ENCODE measurements at places on chromosomes 3 and 15.

DNA sequence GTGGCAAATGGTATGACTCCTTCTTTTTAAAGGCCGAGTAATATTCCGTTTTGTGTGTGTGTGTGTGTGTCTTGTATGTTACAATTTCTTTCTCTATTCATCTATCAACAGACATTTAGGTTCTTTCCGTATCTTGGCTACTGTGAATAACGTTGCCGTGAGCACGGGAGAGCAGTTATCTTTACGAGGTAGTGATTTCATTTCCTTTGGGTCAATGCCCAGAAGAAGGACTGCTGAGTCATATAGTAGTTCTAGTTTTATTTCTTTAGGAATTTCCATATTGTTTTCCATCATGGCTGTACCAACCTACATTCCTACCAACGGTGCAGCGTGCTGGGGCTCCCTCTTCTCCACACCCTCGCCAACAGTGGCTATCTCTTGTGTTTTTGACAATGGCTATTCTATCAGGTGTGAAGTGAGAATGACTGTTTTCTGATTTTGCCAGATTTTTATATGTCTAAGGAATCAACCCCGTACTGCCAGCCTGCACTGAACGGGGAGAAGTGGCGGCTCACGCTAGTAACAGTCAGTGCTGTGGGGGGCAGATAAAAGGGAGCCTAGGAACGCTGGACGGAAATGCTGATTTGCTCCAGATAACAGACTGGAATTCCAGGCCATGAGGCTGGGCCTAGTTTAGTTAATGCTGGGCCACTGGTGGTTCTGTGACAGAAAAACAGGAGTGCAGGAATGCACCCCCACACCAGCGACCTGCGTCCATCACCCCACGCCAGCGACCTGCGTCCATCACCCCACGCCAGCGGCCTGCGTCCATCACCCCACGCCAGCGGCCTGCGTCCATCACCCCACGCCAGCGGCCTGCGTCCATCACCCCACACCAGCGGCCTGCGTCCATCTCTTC lies 168.1 kb downstream of the XXYLT1 start:
- no peak for DNase-seq

DNA sequence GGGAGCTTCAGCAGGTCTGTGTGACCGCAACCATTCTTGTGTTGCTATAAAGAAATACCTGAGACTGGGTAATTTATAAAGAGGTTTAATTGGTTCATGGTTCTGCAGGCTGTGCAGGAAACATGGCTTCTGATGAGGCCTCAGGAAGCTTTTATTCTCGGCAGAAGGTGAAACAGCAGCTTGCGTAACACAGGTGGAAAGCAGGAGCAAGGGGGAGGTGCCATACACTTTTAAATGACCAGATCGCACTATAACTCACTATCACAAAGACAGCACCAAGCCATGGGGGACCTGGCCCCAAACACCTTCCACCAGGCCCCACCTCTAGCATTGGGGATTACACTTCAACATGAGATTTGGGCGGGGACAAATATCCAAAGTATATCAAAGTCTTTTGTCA lies 8.3 kb upstream of the CIB2 start:
- no peak for DNase-seq

- DNase-seq: no peak
Observed at GRCh38 chr15:23736033-23736673, 49.0 kb upstream of the NDN start.

DNA sequence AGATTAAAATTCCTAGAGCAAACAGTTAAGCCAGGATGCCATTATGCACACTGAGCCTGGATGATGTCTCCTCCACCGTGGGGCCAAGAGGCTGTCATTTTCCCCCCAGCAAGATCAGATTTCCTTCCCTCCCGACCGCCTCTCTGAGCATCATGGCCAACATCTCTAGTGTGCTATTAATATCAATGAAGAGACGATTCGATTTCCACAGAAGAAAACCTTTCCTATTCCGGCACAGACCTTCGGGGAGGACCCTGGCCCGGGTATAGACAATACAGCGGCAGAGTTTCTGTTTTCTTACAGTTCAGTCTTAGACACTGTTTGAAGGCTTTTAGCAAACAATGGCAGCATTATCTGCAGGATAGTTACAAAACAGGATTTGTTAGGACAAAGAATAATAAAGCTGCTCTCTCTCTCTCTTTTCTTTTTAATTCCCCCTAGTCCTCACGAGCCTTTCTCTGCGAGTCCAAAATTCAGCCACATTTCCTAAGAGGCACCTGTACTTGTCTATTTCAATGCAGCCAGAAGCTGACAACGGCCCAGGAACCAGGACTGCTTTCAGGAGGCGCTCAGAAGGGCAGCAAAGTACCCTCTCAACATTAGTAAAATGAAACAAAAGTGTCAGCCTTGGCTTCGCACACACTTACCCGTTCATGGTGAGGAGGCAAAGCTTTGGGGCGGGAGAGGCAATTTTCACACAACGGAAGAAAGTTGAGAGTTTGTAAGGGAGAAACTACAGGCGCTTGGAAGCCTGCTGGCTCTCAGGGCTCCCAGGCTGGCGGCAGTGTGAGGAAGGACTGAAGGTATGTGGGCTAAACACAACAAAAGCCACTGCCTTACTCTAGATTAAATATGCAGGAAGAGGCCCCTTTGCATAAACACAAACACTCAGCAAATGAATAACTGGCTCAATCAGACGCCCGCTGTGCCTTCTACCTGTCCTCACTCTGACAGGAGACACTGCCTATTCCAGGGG lies 278.0 kb downstream of the FOXP1 start:
- DNase-seq: no peak

- no peak for DNase-seq
Observed at GRCh38 chr3:26920646-26921478, 298.3 kb downstream of the LRRC3B start.

- DNase-seq: no peak
Observed at GRCh38 chr3:71195492-71195891, 388.0 kb downstream of the FOXP1 start.

- DNase-seq: no peak
Observed at GRCh38 chr3:154121701-154122551, 736 bp downstream of the ARHGEF26 start.

DNA sequence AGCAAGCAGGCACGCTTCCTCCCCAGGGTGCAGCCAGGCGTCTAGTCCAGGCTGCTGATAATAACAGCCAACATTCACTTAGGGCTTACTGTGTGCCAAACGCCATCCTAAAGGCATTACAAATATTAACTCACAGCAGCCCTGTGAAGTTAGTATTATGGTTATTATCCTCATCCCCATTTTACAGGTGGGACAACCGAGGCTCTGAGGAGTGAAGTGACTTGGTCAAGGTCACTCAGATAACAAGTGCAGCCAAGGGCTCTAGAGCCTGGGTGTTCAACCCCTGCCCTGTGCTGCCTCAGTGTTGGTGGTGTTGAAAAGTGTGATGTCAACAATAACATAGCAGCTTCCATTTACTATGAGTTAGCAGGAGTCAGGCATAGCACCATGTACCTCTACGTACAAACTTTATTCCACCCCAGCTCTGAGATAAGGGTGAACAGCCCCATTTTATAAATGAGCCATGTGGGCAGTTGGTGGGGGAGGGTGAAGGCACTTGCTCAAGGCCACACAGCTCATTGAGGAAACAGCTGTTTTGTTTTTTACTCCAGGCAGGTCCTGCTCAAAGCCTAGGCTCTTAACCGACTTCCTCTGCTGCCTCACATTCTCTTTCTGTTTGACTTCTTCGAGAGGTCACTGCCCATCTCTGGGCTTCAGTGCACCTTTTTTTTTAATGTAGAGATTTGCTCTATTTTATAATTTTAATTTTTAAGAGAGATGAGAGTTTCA lies 24.0 kb upstream of the TRH start:
- no peak for DNase-seq

GRCh38 chr3:126952983-126953660 lies 29.8 kb upstream of the PLXNA1 start:
- no peak for DNase-seq

- no peak for DNase-seq
Observed at GRCh38 chr3:101729586-101729985, 5.2 kb downstream of the CEP97 start.

- no peak for DNase-seq
Observed at GRCh38 chr3:19487386-19487785, 339.1 kb downstream of the KCNH8 start.

DNA sequence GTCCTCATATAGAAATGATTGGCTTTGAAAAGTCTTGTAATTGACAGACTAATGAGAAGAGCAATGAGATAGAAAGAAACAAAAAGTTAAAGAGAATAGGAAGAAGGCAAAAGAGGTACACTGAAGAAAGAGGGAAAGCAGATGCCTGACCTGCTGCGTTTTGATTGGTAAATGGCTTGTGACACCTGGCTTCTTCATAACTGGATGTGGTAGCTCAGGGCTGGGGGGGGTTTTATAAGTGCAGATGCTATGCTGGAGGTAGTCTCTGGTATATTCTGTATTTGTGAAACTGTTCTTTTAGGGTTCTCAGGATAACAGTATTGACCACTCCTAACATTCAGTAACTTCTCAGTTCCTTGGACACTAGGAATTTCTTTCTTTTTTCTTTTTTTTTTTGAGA lies 1.4 kb downstream of the STARD9 start:
- DNase-seq: no peak

DNA sequence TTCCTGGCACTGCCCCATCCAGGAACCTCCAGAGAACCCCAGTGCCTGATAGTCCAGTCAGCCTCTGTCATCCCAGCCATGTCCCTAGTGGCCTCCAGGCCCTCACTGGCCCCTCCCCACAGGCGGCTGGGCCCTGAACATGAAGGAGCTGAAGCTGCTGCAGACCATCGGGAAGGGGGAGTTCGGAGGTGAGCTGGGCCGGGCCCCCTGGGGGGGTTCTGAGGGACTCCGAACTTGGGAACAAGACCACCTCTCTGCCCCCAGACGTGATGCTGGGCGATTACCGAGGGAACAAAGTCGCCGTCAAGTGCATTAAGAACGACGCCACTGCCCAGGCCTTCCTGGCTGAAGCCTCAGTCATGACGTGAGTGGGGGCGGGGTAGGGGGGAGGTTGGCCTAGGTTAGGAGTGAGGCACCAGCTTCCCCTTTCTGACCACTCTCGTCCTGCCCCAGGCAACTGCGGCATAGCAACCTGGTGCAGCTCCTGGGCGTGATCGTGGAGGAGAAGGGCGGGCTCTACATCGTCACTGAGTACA lies 12.0 kb upstream of the LMAN1L start:
- DNase-seq: no peak

DNA sequence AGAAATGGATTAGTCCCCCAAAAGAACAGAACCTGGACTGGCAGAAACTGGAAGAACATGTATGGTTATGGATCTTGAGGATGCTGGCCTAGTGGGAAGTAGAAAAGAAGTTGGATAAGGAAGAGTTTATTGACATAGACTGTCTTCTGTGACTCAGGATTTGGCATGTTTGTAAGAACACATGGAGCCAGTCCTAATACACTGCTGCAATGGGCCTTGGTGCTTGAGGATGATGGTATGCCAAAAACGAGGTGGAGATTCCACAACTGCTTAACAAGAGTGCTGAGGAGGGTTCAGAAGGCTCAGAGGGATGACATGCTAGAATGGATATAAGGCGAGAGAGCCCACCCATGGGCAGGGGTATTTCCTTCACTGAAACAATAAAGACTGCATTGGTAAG lies 22.4 kb downstream of the LZTFL1 start:
- DNase-seq: no peak

- DNase-seq: no peak
Observed at GRCh38 chr15:76150513-76150912, 90.7 kb downstream of the TMEM266 start.

DNA sequence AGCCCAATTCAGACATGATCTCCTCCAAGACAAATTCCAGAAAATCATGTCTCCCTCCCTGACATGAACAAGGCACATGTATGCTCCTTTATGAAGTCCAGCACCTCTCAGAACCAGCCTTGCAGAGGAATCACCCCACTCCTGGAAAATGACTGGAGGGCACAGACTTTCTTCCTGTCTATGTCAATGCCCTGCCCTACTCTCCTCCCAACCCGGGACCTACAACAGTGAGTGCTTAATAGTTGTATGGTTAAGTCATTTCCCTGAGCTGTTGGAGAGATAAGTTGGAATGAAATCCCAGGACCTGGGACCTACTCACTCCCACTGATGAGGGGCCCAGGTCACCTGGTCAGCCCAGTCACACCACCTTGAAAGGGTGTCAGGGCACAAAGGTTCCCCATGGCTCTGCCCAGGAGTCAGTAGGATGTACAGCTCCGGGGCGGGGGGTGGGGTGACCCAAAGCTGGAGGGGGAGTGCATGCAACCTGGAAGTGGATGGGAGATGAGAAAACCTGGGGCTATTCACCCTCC lies 80.1 kb upstream of the HERC1 start:
- no peak for DNase-seq

DNA sequence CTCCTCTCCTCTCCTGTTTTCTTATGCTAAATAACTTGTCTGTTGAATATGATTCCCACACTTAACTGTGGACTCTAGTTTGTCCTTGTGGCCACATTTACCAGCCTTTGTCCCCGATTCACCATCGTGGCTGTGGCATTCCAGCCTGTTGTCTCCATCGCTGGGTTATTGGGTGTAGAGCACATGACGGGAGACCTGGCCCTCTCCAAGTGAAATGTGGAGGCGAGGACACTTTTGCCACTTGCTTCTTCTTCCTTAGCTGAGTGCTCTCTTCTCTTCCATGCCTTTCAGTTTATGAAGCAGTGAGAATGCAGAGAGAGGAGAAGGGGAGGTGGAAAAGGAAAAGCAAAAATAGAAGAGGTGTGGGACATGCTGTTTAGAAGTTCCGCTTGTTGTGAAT lies 61.5 kb upstream of the SAMMSON start:
- DNase-seq: no peak

- no peak for DNase-seq
Observed at GRCh38 chr3:89113893-89114840, 6.7 kb downstream of the EPHA3 start.

DNA sequence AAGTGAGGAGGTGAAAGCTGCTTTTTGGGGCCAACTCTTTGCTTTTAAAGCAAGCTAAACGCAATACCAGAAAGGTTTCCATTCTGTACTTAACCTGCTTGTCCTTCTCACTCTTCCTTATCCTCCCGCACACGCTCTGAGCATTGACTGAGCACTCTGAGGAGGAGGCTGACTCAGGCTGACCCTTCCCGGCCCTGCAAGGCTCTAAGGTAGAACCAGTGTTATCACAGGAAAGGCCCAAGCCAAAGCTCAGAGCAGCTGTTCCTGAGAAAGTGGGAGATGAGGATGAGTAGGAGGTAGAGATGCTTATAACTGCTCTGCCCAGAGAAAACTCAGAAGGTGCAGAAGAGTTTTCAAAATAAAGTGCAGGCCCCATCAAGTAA lies 2.3 kb downstream of the B3GNT5 start:
- no peak for DNase-seq

GRCh38 chr3:32026593-32026992 lies 45.0 kb downstream of the ZNF860 start:
- DNase-seq: no peak

- no peak for DNase-seq
Observed at GRCh38 chr3:191770541-191770940, 309.6 kb downstream of the PYDC2 start.
